Activated naive CD4-positive, alpha-beta T cell treated with anti-CD3 and anti-CD28 coated beads for 36 hours (primary cell): ENCODE measurements at places on chromosomes 3 and 15. TPM values are rescaled to one million over a fixed set of nuclear protein-coding genes. Genes with fewer than 3 reads are reported as not detected.

- no peak for DNase-seq
Observed at GRCh38 chr3:127071597-127072001, 88.7 kb downstream of the PLXNA1 start.

DNA sequence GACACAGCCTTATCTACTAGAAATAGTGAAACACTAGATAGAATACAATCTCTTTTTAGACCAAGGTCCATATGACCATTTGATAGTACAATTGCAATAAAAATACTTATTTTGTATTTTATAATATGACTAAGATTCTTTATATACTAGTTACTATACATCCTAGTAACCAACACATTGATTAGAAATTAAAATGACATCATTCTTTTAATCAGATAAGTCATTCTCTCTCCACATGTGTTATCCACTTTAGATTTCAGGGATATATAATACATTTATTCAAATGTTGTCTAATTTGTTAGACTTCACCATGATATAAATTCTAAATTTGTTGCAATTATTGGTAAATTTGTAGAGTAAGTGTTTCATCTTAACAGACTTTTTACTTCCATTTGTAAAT, 276.2 kb upstream of the DPH6 start:
- no peak for DNase-seq

DNA sequence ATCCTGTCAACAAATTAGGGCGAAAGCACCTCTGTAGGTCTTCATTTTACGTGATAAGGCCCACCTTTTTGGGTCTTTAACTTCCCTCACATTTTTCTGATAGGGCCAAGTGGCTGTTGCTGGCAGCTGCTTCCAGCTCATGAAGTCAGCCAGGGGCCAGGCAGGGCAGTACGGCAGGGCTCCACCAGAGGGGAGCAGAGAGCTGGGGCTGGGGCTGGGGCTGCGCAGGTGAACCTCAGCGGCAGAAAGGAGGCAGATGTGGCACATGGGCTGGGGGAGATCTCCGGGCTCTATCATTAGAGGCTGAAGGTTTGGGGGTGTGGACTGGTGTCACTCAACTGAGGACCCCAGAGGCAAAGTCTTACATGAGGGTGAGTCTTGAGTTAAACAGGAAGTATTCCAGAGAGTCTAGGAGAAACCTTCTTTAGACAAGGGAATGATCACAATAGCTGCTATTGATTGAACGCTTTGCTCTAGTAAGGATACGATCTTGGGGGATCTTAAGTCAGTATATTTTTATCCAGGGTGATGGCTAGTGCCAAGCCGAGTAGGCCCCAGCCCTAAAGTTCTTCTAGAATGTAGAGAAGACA, 62.8 kb upstream of the MEX3B start:
- peak; percentile 80 for DNase-seq

- peak; percentile 39 for DNase-seq
Observed at GRCh38 chr3:23440416-23441294, 237.5 kb downstream of the UBE2E2 start.

DNA sequence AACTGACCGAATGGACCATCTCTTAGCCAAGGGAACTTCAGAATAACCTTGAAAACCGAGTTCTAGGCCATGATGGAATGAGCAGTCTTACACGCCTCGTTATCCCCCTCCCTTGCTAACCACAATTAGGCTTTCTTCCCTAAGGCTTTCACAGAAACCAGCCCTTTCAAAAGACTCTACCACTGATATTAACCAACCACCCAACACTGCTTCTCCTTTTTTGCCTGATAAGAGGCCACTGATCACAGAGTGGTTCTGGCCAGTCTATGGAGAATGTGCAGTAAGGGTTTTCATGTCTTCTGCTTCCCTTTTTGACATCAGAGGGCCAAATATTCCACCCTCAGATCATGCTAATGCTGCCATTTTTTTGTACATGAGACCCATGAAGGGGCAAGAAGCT, 59.3 kb downstream of the MCF2L2 start:
- no peak for DNase-seq

- no peak for DNase-seq
Observed at GRCh38 chr3:45572755-45573154, 21.8 kb upstream of the LIMD1 start.

DNA sequence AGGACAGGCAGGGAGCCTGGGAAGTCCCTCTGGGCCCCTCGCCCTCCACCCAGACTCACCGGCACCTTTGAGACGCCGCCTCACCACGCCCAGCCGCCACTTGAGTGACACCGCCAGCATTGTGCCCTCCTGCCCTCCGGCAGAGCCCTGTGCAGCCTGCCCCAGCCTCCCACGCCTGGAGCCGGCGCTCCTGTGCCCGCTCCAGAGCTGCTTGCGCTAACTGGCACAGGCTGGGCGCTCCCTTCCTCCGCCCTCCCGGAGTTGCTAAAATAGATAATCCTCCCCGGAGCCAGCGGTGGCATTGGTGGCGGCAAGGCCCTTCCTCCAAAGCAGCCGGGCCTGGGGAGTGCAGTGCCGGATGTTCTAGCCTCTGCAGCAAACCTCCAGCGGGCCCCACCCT, 15.7 kb upstream of the GRIP2 start:
- peak; percentile 10 for DNase-seq

DNA sequence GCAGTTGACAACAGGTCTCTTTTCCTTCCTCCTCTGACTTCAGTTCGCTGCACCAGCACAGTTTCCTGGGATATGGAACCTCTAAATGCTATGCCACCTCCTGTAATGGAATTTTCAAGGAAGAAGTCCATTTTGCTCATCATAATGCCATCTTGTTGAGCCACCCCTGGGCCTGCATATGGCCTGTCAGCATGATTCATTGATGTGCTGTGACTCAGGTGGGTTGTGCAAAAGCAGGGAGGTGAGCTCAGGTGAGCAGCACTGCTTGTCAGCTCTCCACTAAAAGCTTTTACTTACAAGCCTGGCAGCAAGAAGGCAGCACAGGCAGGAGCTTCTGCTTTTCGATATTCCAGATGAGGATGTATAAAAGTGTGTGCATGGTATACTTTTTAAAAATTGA, 247.1 kb upstream of the LMCD1 start:
- no peak for DNase-seq

DNA sequence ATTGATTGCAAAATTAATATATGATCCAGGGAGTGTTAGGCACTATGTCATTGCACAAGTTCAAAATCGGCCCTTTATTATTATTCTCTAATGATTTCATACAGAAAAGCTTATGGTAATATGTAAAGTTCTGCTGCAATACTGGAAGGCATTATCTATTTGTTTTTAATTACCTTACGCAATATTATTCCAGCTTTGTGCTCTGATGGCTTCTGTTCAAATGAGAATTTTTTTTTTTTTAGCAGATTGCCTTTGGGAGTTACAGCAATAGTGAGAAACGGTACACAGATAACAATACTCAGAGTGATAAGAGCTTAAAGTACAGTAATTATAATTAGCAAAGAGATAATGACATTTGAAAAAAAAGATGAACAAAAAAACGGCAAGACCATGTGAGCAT, 602.2 kb upstream of the ALCAM start:
- DNase-seq: no peak

- DNase-seq: no peak
Observed at GRCh38 chr3:142837526-142837925, 51.4 kb downstream of the PCOLCE2 start.

- DNase-seq: no peak
Observed at GRCh38 chr3:107356706-107357105, 20.5 kb upstream of the CCDC54 start.

- no peak for DNase-seq
Observed at GRCh38 chr3:123159926-123160635, 41.7 kb upstream of the SEC22A start.

GRCh38 chr3:47954567-47954966, 61.6 kb downstream of the MAP4 start:
- no peak for DNase-seq

DNA sequence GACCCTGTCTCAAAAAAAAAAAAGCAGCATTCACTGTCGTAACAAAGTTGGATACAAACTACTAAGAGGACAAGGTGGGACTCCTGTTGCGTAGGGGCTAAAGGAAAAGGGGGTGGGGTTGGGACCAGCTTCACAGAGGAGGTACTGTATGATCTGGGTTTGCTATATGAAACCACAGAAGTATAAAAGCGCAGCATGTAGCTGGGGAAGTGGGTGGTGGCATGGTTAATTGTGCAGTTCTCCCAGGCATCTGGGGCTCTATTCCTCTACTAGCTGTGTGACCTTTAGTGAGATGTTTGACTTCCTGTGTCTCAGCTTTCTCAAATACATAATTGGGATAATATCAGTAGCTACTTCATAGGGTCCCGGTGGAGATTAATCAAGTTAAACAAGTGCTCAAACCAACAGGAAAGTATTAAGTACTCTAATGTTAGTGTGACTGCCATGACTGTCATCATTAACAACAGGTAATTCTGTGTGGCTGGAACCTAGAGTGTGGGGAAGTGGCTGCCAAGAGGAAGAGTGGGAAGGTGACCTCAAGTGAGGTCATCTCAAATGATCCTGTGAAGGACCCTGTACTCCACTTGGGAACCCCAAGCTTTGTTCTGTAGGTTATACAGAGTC, 11.5 kb downstream of the PARP16 start:
- peak; percentile 38 for DNase-seq

DNA sequence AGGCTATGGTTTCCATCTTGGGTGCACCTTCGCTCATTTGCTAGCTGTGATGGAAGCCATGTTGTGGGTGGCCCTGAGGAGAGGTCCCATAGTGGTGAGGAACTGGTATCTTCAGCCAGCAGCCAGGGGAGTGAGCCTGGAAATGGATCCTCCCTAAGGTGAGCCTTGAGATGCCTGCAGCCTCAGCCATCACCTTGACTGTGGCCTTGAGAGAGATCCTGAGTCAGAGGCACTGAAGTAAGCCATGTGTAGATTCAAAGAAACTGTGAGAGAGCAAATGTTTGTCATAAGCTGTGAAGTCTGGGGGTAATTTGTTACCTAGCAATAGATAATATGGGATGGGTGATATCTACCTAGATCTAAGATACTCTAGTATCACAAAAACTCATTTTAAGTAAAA, 105.3 kb downstream of the SNRK start:
- peak; percentile 47 for DNase-seq

GRCh38 chr3:108311797-108312196, 15.4 kb downstream of the HHLA2 start:
- no peak for DNase-seq

DNA sequence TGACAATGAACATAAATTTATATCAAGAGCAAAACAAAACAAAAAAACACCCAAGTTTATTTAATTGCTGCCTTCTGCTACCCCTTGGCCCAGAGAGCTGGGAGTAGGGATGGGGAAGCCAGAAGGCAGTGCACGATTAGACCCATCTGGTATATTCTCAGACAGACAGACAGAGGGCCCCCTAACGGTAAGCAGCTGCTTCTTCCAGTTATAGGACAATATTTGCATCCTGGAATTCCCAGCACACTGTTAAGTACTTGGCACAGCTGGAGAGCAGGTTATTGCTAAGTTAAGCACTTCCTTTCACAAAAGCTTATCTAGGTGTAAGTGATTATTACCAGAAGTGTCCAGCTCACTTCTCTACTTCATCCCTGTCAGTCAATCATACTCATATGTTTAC, 39.3 kb downstream of the C2CD4B start:
- DNase-seq: no peak

GRCh38 chr15:80929225-80929624, 60.4 kb downstream of the MESD start:
- no peak for DNase-seq

- DNase-seq: no peak
Observed at GRCh38 chr3:112770951-112771350, 75.7 kb downstream of the CD200R1L start.

DNA sequence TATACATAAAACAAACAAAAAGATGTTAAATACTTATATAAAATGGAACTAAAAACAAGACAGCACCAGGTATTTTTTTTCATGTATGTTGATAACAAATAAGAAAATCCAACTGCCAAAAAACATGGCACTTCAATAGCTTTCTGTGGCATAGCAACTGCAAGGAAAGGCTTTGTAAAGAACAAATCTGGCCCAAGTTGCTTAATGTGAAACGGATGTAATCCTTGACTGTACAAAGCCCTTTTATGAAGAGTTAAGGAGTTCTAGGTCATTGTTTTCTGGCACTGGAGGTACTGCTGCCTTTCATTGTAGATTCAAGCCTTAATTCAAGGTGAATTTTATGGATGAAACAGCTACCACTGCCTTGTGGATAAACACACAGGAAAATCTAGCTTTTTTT, 68.8 kb upstream of the SLC12A8 start:
- DNase-seq: no peak

DNA sequence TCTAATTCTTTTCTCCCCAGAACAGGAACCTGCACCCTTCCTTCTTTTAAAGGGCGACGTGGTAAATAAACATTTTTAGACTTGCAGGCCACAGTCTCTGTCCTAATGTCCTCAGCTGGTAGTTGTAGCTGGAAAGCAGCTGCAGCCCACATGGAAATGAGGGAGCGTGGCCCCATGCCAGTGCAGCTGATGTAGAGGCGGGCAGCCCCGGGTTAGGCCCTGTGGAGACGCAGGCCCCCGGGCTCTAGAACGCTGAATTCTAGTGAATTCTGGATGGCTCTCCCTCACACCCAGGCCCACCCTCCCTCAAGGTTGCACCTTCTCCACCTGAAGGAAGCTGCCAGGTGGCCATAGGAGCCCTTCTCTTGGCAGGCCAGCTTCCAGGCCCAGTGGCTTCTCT, 52.3 kb downstream of the PGPEP1L start:
- DNase-seq: no peak

DNA sequence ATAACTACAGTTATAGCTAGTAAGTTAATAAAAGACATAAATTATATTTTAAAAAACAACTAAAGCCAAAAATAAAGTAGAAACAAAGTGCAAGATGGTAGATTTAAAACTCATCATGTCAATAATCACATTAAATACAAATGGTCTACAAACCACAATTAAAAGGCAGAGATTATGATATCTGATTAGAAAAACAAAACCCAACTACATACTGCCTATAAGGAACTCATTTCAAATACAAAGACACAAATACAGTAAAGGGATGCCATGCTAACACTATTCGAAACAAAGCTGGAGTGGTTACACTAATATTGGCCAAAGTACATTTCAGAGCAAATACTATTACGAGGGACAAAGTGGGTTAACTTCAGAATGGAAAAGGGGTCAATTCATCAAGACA, 426.5 kb downstream of the SHQ1 start:
- no peak for DNase-seq

Gene CCR3
- total RNA-seq: not detected

Gene GHSR
- not detected for total RNA-seq

Gene DOCK3
- total RNA-seq: 1.6 TPM

Gene TF
- total RNA-seq: 0.52 TPM

Gene RBP2
- total RNA-seq: not detected

Gene PRICKLE2
- total RNA-seq: 0.05 TPM

Gene STRA6
- not detected for total RNA-seq

Gene ACAN
- not detected for total RNA-seq

Gene RPL14
- total RNA-seq: 3,850 TPM
